Activated T-cell treated with anti-CD3 and anti-CD28 coated beads, Interleukin-2, amount 50 U/mL, for 4 hours (primary cell): ENCODE measurements at places on chromosomes 12 and 14.

GRCh38 chr12:24630446-24630845 lies 318.5 kb downstream of the BCAT1 start:
- DNase-seq = no peak

DNA sequence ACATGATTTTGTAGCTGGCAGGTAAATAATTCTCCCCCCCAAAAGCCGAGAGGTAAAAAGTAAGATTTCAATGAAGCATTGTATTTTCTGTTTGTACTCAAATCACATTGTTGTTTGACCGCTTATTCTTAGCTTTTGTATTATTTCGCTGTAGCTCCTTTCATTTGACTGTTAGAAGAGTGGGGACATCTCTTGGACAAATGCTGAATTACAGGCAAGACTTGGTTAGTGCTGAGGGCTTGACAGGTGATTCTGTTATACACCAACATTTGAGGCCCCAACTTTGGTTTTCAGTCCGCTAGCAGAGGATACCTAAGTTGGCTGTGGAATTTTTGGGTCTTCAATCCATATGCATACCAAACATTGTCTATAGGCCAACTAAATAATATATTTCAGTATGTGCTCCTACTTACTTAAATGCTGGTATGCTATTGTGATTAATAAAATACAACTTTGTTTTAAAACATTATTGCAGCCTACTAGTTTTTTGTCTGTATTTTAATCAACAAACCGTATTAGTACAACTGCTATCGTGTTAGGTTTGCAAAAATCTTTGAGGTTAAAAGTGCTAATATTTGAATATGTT lies 102.2 kb downstream of the ERC1 start:
- no peak for DNase-seq

DNA sequence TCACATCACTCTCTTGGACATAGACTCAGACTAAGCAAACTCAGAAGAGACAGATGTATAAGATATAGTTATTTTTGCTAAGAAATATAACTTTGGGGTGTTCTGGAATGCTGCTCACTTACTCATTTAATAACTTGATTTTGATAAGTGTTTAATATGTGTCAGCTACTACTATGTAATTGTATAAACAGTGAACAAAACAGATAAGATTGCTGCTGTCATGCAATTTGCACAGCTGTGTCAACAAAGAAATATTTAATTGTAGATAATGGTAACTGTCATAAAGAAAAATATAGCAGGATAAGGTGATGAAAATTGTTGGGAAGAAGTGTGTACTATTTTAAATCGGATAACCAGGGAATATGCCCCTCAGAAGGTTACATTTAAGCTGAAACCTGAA lies 84.1 kb upstream of the ZDHHC17 start:
- DNase-seq = no peak

GRCh38 chr12:66823857-66824570 lies 145.1 kb upstream of the GRIP1 start:
- DNase-seq = no peak

DNA sequence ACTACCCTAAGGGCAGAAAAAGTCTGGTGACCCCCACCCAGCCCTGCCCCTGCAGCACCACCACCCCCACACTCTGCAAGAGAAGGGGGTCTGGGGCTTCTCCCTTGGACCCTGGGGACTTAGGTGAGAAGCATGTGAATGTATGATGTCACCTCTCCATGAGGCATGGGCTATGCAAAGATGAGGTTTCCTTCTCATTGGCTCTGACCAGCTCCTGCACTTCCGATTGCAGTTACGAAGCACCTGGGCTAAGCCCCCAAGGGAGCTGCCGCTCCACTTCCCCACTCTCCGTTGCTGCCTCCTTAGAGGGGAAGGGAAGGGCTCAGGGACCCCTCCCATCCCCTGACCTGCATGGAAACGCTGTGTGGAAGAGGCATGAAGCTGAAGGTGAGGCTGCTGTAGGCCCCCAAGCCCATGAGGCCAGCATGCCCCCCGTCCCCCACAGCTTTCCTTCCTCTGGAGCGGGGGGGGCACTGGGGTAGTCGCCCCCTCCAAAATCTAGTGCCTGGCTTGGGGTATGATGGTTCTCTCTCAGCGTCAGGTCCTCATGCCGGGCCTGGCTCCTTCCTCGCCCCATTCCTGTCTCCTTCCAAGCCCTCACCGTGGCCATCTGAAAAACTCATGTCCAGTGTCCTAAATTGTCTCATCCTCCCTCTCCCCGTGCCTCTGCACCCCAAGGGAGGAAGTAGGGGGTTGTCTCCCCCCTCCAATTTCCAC lies 5.5 kb upstream of the DDX23 start:
- DNase-seq = no peak

- no peak for DNase-seq
Observed at GRCh38 chr14:78302841-78303240, 132.7 kb downstream of the NRXN3 start.

DNA sequence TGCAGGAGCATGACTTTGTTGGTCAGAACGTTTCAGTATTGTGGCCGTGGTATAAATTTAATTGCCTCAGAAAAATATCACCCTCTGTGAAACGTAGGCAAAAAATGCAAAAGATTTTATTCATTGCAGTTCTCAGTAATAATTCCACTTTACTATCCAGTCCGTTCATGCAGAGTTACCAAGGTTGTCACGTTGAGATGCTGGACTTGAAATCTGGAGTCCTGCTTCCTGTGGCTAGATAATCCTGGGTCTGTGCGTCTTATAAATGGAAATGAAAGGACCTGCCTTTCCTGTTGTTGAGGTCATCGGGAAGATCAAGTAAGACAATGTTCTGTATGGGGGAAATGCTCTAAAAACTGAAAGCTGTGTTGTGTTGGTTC lies 1.3 kb upstream of the AVPR1A start:
- no peak for DNase-seq

- DNase-seq = peak; percentile 80
Observed at GRCh38 chr12:131104463-131105350, 151.0 kb downstream of the ADGRD1 start.

DNA sequence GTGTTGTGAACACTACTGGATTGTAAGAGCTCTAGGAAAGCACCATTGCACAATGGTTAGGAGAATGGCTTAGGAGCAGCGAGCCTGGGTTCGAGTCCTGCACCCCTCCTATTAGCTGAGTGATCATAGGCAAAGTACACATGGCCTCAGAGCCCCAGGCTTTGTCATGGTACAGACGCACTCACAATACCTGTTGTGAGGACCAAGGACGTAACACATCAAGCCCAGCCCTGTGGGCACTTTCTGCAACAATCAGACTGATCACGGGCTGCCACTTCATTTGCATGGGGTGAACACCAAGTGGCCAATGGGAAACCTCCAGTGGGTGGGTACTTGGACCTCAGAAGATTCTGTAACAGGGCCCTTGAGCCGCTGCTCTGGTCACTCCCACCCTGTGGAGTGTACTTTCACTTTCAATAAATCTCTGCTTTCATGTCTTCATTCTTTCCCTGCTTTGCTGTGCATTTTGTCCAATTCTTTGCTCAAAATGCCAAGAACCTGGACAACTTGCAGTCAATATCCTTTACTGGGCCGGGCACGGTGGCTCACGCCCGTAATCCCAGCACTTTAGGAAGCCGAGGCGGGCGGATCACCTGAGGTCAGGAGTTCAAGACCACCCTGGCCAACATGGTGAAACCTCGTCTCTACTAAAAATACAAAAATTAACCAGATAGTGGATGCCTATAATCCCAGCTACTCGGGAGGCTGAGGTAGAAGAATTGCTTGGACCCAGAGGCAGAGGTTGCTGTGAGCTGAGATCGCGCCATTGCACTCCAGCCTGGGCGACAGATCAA lies 28.2 kb downstream of the GLRX5 start:
- no peak for DNase-seq

- no peak for DNase-seq
Observed at GRCh38 chr12:243381-243780, 19.3 kb downstream of the SLC6A13 start.

DNA sequence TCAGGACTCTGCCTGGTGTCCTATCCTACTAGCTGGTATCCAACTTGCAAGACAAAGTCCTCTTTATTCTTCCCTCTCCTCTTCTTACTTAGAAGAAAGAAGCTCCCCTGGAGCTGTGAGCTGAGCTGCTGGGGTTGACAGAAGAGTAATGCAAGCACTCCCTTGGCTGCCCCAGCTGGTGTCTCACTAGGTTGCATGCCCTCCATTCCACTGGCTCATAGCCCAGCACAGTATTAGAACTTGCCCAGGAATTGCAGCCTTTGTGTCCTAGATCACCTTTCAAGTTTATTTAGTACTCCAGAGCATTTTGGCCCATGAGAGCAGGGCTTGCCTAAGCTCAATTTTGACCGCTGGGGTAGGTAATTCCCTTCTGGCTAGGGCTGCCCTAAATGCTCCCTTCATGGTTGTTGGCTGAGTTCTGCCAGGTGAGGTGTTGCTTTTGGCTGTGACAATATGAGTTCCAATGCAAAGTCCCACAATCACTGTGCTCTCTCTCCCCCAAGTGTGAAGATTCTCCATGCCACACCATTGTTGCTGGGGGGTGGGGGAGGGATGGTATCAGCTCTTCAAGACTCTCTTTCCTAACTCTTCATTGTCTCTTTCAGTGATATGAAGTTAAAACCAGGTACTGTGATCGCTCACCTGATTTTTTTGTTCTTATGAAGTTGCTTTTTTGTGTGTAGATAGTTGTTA lies 317.4 kb upstream of the DDHD1 start:
- DNase-seq = no peak

DNA sequence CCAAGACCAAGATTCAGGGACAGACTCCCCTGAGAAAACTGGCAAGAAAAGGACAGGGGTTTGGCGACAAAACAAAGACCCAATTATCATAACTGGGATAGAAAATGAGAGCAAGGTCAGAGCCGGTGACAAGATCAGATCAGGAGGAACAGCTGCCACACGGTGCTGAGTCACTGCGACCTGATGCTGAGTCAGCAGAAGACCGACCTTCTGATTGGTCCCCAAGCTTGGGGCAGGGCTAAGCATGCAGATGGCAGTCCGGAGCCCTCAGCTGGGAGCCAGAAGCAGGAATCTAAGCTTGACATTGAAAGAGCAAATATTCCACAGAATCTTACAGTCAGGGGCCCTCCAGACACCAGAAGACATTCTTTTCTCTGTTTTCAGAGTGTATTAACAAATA lies 19.1 kb upstream of the ARMH4 start:
- DNase-seq = peak; percentile 26

- DNase-seq = no peak
Observed at GRCh38 chr12:64558754-64559153, 51.5 kb upstream of the RASSF3 start.

- no peak for DNase-seq
Observed at GRCh38 chr12:125186471-125187147, 121.4 kb downstream of the AACS start.

DNA sequence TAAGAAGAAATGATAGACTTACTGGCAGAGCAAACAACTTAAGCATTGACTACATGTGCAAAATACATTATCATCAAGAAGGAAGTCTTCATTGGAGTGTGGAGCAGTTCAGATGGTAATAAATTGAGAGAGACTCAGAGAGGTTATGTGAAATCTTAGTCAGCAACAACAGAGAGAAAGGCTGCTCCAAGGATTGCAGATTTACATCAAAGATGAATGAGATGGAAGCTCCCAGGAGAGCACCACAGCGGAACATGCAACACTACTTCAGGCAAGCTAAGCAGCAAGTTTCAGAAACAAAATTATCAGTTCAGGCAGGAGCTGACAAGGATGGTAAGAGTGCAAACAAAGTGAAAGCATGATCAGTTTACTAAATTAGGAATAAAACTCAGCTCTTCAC lies 882.3 kb downstream of the LRFN5 start:
- DNase-seq = no peak

- DNase-seq = no peak
Observed at GRCh38 chr14:100554696-100555320, 32.4 kb downstream of the BEGAIN start.

DNA sequence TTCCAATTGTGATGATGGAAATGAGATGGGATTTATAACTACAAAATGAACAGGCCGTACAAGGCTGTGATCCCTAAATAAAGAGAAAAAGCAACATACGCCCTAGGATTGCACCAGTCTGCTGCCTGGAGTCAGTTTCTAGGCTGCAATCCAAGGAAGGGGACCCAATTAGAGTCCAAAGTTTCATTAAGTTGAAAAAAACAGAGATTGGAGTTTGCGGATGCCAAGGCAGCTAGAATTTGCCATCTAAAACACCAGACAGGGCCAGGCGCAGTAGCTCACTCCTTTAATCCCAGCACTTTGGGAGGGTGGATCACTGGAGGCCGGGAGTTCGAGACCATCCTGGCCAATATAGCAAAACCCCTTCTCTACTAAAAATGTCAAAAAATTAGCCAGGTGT lies 661.0 kb downstream of the RPS29 start:
- DNase-seq = no peak

- DNase-seq = no peak
Observed at GRCh38 chr12:58615047-58615446, 305.3 kb downstream of the LRIG3 start.

DNA sequence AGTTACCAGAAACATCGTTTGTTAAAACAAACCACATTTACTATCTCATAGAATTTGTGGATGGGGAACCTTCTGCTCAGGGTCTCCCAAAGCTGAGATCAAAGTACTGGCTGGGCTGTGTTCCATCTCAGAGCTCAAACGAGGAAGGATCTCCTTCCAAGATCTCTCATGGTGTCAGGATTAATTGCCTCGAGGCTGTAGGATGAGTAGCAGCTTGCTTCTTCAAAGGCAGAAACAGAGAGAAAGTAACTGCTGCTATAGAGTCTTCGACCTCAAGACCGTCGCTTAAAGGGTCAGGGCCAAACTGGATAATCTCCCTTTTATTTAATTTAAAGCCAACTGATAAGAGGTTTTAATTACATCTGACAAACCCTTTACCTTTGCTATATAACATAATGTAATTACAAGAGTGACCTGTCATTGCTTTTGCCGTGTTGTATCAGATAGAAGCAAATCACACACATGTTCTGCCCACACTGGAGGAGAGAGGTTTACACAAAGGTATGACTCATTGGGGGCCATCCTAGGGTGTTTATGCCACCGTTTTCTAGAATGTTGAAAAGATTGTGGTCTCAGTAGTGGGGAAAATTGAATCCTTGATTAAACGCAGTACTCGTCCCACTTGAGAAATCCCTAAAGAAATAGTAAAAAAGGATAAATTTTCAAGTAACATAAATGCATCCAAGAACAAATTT lies 868.8 kb upstream of the TMEM132C start:
- DNase-seq = no peak
